A172 (cell line): ENCODE measurements at places on chromosomes 13 and 19. TPM values are rescaled to one million over a fixed set of nuclear protein-coding genes. Genes with fewer than 3 reads are reported as not detected.

CBLC gene
- not detected in 2 replicates for total RNA-seq

- DNase-seq: no peak
Observed at GRCh38 chr13:58964048-58964447, 1199.7 kb downstream of the DIAPH3 start.

TSEN34 gene
- total RNA-seq: 222 and 277 TPM in 2 replicates

- DNase-seq: no peak
Observed at GRCh38 chr13:82661126-82661525, 1221.1 kb downstream of the SLITRK1 start.

DNA sequence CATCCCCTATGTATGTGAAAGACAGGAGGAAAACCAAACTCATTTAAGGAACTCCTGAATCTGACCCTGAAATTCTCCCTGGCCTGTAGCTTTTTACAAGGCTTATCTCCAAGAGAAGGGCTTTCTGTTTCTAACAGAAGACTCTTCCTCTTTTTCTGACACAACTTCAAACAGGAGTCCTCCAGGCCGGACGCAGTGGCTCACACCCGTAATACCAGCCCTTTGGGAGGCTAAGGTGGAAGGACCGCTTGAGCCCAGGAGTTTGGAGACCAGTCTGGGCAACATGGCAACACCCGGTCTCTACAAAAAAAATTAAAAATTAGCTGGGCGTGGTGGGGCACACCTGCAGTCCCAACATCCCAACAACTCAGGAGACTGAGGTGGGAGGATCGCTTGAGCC lies 41.9 kb downstream of the CARS2 start:
- DNase-seq: no peak

TEX101 gene
- not detected in 2 replicates for total RNA-seq

- DNase-seq: no peak
Observed at GRCh38 chr19:45146251-45146650, 14.5 kb downstream of the NKPD1 start.

TMEM238 gene
- 1.2 TPM in 1 of 2 replicates, not detected in the other for total RNA-seq

DNA sequence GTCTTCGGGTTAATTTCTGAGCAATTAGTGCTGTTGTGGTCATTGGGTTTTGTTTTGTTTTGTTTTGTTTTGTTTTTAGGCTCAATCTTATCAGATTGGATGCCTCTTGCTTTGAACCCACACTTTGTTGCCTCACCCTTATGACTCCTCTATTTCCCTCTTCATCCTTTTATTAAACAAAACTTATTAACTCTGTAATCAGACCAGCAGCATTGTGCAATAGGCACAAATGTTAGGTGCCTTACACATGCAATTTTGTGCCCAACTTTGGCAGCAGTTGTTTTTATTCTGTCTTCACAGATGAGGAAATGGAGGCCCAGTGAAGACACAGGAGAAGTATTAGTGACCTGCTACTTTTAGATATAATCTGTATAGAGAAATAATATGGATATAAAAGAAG lies 377.7 kb downstream of the KCNRG start:
- DNase-seq: no peak

KIR3DL1 gene
- not detected in 2 replicates for total RNA-seq
